ENCODE measurements at places on chromosomes 4 and X. TPM values are rescaled to one million over a fixed set of nuclear protein-coding genes. Genes with fewer than 3 reads are reported as not detected.

The PCDH18 gene
- total RNA-seq = 3.5 TPM

The BTK gene
- total RNA-seq = not detected

The GBA3 gene
- total RNA-seq = not detected

The IL15 gene
- 1.3 TPM for total RNA-seq

The NEUROG2 gene
- total RNA-seq = not detected

The THOC2 gene
- 75.4 TPM for total RNA-seq

The PNMA3 gene
- not detected for total RNA-seq

The MMRN1 gene
- not detected for total RNA-seq

The HERC5 gene
- 0.54 TPM for total RNA-seq

The PNMA5 gene
- not detected for total RNA-seq

The ALPK1 gene
- 20.3 TPM for total RNA-seq

The CT45A2 gene
- total RNA-seq = not detected

The SUPT20HL1 gene
- total RNA-seq = not detected

The ADAMTS3 gene
- 0.25 TPM for total RNA-seq

The CCKAR gene
- not detected for total RNA-seq

The TGIF2LX gene
- not detected for total RNA-seq

The PSAPL1 gene
- not detected for total RNA-seq

The ADGRL3 gene
- 3.6 TPM for total RNA-seq

The RBMX2 gene
- 34.4 TPM for total RNA-seq

The MSX1 gene
- total RNA-seq = 3.6 TPM

The CT45A1 gene
- total RNA-seq = not detected

The UFSP2 gene
- total RNA-seq = 44.4 TPM

The LRRC66 gene
- 0.52 TPM for total RNA-seq

The MAGEB10 gene
- total RNA-seq = not detected

The TBC1D8B gene
- 4.7 TPM for total RNA-seq

The MAGIX gene
- total RNA-seq = 0.84 TPM

The EPHA5 gene
- 0.12 TPM for total RNA-seq

The USP51 gene
- 0.17 TPM for total RNA-seq

The DCAF4L1 gene
- total RNA-seq = 0.72 TPM

The DMD gene
- 19.3 TPM for total RNA-seq

The MGAT4D gene
- not detected for total RNA-seq

The PPEF2 gene
- not detected for total RNA-seq

The MAGEA8 gene
- not detected for total RNA-seq

The NRK gene
- total RNA-seq = 0.16 TPM

The DCAF8L2 gene
- not detected for total RNA-seq

The MND1 gene
- total RNA-seq = 9.7 TPM

The RAB41 gene
- total RNA-seq = not detected

The AMTN gene
- total RNA-seq = not detected

The ESX1 gene
- not detected for total RNA-seq

The RPS6KA3 gene
- 42.4 TPM for total RNA-seq

The NDP gene
- total RNA-seq = not detected

The AFAP1 gene
- total RNA-seq = 29.4 TPM

The L1CAM gene
- total RNA-seq = 41.0 TPM

The FAM50A gene
- total RNA-seq = 62.1 TPM

The HOPX gene
- not detected for total RNA-seq

The TMEM255A gene
- not detected for total RNA-seq

The CCDC160 gene
- total RNA-seq = not detected

The FRG1 gene
- total RNA-seq = 61.5 TPM

The MAGEA1 gene
- total RNA-seq = not detected

The SSX2B gene
- not detected for total RNA-seq

The FGG gene
- total RNA-seq = 3.2 TPM

The HELQ gene
- total RNA-seq = 12.8 TPM

The NAP1L2 gene
- not detected for total RNA-seq

The DCAF8L1 gene
- total RNA-seq = not detected

The SULT1B1 gene
- total RNA-seq = 0.21 TPM

The GRPR gene
- total RNA-seq = not detected

The AMBN gene
- not detected for total RNA-seq

The TMEM47 gene
- 1.6 TPM for total RNA-seq
